ENCODE measurements at places on chromosomes 2 and 18.

DNA sequence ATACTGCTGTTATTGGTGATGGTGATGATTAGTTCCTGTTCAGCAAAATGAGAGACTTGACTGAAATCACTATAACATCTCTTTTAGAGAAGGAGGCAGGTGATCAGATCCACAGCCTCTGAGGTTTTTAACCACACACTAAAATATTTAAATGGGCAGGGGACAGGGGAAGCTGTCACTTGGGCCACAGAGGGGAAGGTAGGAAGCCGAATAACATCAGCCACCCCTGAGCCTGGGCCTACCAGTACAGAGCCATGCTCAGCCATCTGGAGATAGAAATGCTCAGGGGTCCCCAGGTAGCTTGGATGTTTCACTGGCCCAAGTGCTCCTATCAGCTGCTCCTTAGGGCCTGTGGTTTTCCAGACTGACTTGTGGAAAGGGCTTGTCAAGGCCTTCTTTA lies 122.3 kb downstream of the MRO start:
- no peak for DNase-seq

DNA sequence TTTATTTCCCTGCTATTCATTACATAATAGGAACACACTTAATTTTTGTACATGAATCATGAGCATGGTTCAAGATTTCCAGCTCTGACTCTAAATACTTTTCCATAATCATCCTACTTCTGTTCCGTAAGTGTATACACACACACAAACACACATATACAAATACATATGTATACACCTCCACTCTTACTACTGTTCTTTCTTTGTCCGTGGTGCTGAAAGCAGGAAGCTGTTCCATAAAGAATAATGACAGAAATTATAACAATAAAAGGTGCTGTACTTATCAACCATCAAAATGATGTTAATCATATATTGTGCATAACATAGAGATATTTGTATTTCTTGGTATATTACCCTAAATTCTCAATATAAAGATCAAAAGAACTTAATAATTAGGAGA lies 776.9 kb downstream of the DPP10 start:
- DNase-seq: no peak

DNA sequence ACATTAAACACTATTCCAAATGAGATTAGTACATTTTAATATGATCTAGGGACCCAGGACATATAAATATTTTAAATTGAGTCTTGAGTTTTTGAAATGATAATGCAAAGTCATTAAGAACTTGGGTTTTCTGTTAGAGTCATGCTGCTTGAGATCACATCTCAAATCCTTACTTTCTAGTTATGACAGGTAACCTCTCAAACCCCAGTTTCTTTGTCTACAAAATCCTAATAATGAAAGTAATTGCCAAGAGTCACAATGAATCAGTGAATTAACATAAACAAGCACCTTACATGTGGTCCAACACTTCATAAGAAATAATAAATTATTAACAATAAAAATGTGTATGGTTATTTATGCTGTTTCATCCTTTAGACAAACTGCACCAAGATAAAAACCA lies 607.6 kb downstream of the LRP1B start:
- no peak for DNase-seq

DNA sequence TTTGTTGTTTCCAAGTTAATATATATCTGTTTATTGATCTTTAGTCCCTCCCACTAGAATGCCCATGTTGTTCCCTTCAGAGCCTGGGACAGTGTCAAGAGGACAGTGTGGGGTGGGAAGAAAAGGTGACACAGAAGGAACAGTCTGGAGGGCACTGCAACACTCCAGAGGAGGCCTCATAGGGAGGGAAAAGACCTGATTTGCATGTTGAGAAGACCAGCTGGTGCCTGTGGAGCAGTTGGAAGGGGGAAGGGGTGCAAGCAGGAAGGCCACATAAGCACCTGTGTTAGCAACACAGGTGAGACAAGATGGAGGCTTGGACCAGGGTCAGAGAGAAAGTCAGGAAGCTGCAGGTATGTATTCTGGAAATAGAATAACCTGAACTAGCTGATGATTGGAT lies 48.1 kb upstream of the FHOD3 start:
- DNase-seq: no peak

GRCh38 chr2:15984368-15985255 lies 44.3 kb downstream of the MYCN start:
- DNase-seq: no peak

DNA sequence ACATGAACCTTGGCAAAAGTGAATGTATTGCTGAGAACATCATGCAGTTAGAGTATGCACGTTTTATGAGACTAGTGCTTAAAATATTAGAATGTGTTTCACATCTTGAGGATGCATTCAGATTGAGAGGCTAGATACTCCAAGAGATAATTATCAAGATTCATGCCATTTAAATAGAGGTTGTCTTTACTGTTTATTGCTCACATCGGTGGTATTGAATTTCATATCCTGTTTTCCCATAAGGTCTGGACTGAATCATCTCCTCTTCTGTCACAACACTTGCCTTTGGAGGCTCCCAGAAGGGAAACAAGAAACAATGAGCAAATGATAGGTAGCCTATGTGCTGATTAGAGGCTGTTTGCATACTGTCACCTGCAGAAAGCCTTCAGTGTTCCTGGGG lies 83.8 kb downstream of the CLHC1 start:
- no peak for DNase-seq

DNA sequence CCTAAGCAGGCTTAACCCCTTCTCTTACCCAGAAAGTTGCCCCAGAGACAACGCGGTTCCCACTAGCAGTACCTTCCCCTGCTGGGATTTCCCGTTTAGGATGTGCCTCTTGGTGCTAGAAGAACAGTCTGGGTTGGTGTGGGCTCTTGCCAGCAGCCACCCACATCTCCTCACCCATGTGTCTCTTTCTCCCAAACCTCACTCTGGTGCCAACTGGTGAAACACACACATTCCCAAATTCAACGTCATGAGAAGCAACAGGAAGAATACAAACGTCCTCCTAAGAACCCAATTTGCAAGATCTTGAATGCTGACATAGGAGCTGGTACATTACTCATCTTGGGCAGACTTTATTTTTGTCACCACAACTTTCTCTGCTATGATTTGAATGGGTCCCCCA lies 36.2 kb downstream of the DIPK1C start:
- no peak for DNase-seq

DNA sequence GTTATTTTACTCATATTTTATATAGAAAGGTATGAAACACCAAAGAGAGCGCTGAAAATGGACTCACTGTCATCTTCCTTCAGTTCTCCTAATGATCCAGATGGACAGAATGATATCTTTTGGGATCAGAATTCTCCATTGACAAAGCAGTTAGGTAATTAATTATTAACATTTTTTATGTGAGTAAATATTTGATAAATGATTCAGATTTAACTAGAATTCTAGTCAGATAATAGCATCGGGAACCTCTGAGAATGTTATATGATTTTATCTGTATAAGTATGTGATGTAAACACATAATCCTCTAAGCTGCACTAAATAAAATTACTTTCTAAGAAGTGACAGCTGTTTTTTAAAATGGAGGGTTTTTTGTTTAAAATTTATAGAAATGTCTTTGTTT lies 2.0 kb downstream of the ETAA1 start:
- DNase-seq: no peak

DNA sequence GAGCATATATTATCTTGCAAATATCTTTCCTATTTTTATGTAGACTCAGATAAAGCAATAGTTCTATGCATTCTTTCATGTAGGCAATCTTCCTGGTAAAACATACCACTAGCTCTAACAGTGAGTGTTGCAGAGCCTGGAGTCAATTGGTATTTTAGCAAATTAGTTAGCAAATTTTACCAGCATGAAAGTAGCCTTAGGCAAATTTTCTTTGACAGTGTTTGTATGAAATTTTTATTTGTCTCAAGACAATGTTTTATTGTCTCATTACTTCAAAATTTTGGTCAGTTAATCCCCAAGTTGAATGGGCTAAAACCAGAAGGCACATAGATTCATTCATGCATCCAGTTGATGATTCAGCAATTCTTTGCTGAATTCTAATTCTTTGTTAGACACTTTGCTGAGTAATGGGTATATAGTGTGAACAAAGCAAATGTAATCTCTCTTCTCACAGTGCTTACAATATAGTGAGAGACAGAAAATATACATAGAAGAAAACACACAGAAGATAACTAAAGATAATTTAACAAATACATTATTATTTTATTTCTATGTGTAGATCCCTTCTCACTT lies 27.1 kb downstream of the SLC38A11 start:
- DNase-seq: no peak

DNA sequence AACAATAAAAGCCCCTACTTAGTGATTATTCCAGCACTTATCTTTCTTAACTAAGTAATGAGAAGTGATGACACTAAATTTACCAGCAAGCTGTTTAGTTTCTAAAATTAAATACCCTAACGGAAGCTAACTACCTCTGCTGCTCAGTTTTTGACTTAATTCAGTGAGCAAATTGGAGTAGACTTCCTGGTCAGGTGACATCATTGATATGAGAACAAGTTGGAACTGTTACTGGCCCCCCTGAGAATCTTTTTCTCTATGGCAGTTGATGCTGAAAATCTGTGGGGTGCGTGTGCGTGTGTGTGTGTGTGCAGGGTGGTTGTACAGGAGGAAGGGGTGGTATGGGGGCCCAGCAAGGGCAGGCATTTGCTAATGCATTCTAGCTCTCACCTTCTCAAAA lies 35.5 kb upstream of the BMP10 start:
- no peak for DNase-seq

- DNase-seq: no peak
Observed at GRCh38 chr2:95303191-95303919, 6.2 kb downstream of the KCNIP3 start.

Measured in T-helper 2 cell treated with Interferon-gamma antibody and Interleukin-4, amounts not matched to agents 5 μg/mL and 100 μg/mL, for 36 hours (primary cell).